ENCODE measurements at places on chromosomes 5 and 9.

- DNase-seq, result no peak
Observed at GRCh38 chr9:127405344-127406125, 8.6 kb downstream of the SLC2A8 start.

DNA sequence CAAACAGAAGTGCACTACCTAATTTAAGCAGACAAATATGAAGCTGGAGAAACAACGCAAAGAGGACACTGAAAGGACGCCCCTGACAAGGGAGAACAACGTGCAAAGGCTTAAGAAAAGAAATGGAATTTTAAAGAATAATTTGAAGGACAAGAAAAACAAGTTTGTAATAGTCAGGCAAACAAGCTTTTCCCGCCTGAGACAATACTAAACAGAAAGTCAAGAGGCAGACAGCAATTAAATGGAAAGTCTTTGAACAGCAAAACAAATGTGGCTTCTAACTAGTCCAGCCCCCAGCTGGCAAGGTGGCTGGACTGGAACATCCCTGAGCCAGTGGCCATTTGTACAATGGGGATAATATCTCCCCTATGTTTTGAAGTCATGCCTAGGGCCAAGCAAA lies 63.3 kb downstream of the SIL1 start:
- DNase-seq, result no peak

DNA sequence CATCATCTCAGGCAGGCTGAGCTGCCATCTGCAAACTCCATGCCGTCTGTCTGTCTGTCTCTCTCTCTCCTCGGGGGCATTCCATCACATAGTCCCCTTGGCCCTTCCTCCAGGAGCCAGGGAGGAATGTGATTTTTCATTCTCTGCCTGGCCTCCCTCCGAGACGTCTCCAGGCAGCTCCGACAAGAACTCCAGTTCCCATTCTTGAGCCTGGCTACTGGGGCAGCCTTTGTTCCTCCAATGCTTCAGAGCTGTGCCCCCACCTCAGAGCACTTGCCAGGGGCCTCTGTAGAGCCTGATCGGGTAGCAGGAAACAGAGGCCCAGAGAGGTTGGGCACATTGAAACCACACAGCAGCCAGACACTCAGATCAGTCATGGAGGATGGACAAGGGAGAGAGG lies 74.0 kb downstream of the COL27A1 start:
- no peak for DNase-seq

DNA sequence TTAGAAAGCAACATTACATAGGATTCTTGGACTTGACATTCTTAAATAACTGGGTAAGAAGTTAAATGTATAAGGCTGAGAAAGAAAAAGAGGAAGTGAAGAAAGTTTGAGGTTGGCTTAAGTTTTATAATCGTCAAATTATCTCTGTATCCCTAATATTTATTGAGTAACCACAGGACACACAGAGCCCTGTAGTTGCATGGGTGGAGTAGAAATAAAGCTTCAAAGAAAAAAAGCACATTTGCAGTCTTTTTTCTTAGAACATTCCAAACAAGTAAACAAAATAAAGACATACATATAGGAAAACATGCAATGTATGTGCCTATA lies 137.0 kb downstream of the CCDC192 start:
- DNase-seq, result no peak

DNA sequence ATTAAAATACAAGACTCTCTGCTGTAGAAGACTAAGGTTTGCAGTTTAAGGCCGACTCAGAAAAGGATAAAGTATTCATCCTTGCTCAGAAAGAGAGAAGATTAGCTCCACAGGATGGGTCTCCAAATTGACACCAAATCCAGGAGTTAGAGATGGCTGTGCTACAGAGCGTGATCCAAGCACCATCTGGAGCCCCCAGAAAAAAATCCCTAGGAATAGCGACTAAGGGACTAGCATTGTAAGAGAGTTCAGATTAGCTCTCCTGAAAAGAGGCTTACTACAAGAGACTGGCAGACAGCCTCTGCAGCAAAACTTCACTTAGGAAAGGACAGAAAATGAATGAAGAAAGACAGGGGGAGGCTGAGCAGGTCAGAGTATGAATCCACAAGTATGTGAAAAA lies 3.7 kb downstream of the SIL1 start:
- no peak for DNase-seq

- no peak for DNase-seq
Observed at GRCh38 chr9:29701559-29701958, 2128.3 kb upstream of the C9orf72 start.

- DNase-seq, result no peak
Observed at GRCh38 chr5:7436521-7436920, 40.6 kb downstream of the ADCY2 start.

DNA sequence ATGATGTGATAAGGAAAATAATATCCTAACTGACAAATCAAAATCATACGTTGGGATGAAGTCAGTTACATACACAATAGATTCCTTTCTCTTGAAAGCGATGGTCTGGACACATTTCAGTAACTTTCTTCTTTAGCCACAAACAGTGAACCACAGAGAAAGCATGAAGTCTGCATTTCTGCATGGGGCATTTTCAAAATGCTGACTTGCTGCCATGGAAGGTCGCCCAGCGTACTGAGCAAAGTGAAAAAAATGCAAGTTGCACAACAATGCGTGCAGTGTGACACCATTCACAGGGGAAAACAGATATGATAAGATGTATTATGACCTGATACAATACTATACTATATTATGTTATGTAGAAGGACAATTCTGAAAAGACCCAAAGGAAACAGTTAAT lies 146.3 kb downstream of the SNX18 start:
- DNase-seq, result no peak

DNA sequence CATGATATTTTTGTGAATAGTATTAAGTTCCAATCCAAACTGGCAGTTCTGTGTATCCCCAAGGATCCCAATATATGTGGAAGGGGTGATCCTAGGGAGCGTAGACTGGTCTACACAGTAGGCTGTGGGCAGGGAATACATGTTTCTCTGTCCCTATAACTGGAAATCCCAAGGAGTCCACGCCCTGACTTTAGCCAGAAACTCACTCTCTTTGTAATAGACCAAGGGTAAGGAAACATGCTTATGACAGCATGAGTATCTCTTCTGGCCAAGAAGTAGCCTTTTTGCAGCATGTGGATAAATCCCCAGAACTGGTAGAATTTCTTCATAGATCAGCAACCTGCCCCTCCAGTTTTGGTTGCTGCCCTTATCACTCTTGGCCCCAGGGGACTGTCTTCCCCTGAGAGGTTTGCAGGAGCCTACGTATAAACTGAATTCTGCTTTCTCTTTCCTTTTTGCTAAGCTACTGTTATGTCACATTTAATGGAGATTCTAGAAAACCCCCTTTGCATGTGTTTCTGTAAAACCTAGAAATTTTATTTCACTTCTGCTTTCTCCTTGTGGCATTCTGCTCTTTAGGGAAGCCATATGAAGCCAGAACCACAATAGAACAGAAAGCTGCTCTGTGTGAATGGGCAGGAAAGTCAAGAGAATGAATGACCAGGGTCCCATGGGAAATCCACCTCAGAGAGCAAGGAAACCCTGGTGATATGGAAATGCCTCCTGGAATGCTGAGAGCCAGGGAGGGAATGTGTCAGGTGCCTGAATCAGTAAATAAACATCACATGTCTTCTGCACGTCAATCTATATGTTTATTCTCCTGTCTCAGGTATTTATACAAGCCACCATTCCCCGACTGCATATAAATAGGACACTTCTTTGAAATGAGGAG lies 3.5 kb downstream of the IFNA2 start:
- no peak for DNase-seq

- no peak for DNase-seq
Observed at GRCh38 chr9:96034553-96035122, 159.1 kb downstream of the ERCC6L2 start.

DNA sequence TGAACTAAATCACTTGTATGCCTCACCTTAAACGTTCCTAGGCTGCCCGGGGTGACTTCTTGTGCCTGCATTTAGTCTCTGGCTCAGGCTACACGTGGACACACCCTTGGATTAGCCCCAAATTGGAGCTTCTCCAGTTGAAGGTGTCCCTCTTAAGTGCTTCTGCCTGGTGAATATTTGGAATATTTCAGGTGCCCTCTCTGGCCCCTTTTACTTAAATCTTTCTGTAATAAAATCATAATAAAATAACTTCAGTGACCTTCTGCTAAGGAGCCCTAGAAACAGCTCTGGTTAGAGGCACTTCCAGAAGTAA lies 74.3 kb upstream of the KLF9 start:
- DNase-seq, result no peak

DNA sequence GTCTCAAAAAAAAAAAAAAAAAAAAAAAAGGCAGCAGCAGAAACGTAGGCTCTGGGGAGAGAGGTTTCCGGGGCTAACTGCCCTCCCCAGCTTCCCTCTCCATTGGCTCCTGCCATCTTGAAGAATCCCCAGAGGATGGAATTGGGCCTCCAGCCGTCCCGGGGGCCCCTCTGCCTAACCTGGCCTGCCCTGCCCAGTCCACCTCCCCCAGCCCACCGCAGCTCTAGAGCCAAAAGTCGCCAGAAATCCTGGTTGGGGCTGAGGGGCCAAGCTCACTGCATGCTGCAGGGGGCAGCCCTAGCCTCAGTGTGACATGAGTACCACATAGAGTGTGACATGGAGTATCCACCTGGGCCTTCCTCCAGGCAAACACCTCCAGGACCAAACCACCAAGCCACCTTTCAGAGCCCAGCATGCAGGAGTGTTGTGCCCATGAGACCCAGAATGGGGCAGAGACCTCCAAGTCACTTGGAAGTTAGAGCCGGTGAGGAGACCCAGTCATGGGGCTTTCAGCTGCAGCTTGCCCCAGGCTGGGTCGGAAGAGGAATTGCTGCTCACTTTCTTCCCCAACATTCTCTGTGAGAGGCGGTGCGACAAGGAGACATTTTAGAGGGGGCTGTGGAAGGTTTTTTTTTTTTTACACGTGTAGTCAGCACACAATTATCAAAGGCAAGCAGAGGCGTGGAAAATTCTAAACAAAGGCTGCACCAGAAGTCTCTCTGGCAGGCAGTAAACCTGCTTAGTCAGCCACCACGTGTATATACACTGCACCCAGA lies 17.6 kb downstream of the CD74 start:
- DNase-seq, result no peak

GRCh38 chr9:137785704-137786161 lies 91.8 kb upstream of the CACNA1B start:
- DNase-seq, result no peak

DNA sequence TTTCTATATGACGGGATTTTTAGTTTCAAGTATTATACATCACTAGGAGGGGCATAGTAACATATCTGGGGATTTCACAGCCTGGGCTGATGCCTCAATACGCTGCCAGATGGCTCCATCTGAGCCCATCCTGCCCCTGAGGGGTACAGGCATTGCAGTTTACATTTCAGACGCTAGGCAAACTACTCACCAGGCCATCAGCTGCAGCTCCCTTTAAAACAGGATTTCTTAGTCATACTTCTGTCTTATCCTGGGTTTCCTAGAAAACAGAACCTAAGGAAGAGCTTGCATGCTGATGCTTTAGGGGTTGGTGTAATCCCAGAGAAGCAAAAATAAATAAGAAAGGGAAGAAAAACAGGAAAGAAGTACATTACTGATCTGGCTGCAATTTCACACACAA lies 372.8 kb upstream of the PIK3R1 start:
- no peak for DNase-seq

- DNase-seq, result no peak
Observed at GRCh38 chr9:2059274-2059929, 44.3 kb downstream of the SMARCA2 start.
